Stomach (tissue), 19 donors: ENCODE measurements at places on chromosomes 2 and 18. TPM values are rescaled to one million over a fixed set of nuclear protein-coding genes. Genes with fewer than 3 reads are reported as not detected.

DNA sequence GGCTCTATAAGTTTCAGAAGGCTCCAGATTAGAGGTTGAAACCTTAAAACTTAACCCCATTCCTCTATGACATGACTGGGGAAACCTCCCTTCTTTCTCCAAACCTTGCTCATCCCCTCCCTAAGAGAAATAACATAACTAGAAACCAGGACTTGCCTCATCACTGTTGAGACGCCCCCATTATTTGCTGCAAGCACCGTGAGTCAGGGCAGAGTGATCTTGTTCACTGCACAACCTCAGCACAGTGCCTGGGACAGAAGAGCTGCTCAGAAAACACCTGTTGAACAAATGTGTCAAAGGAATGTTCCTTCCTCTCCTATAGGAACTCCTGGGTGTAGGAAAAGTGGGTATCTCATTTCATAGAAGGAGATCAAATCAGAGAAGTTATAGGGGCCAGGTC is 132.7 kb upstream of the CTAGE1 start:
- DNase-seq, result no peak

DNA sequence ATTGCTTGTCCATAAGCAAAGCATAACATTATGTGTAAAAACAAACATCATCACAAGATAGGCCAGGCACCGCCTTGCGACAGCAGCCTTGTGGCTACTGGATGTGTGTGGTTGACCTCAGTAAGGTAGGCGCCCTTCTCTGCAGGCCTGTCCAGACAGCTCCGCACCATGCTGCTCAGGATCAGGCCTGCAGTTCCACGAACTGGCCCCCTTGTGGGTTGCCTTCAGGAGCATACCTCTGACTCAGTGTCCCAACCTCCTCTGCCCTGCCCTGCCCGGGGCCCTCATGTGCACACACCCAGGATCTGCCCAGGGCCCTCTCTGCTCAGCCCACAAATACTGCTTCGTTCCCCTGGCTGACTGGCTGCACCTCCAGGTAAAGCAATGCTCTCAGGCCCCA is 16.1 kb upstream of the ZNF236 start:
- no peak for DNase-seq

DNA sequence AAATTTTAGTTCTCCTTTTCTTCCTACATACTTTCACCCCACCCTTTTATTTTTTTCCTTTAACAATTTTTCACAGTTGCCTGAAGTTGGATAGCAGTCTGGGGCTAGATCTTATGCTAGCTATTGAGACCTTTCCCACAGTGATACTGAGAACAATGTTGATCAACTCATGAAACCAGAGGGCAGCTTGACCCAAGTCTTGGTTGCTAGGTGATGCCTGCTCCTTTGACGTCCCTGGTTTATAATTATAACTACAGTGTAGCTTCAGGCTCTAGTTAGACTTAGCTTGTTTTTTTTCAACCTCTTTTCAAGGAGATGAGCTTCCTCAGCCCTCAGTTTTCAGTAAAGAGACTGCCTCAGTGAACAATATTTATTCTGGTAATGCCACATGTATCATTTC is 648.5 kb downstream of the IRS1 start:
- DNase-seq, result no peak

- DNase-seq, result peak; percentile 92
These were observed 75.3 kb upstream of the MGAT4A start for GRCh38 chr2:98806236-98806697.

- DNase-seq, result no peak
These were observed 213.0 kb downstream of the TRIB2 start for GRCh38 chr2:12929758-12930157.

Gene COLEC12
- 8.0 TPM for total RNA-seq

Gene EVA1A
- total RNA-seq, result 2.4 TPM

Gene UGT1A10
- 32.7 TPM for total RNA-seq
